ENCODE measurements at places on chromosomes 5 and 9.

DNA sequence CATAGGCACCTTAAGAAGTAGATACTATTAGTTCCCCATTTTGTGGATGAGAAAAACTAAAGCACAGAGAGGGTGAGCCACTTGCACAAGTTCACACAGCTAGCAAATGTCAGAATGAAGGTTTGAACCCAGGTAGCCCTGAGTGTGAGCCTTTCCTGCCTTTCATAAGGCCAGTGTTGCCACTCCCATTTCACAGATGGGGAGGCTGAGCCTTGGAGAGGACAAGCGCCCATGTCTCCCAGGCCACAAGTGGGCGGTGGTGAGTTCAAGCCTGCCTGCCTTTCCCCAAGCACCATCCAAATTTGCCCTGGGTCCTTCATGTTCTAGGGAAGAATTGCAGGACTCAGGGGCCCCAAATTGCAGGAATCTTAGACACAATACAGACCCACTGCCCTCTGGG is 50.6 kb downstream of the LHX2 start:
- DNase-seq, result no peak

- no peak for DNase-seq
These were observed 31.0 kb upstream of the FSTL4 start for GRCh38 chr5:133643365-133643764.

GRCh38 chr5:10310066-10310779 is 2.5 kb upstream of the CMBL start:
- no peak for DNase-seq

GRCh38 chr5:31886206-31886605 is 247.3 kb downstream of the PDZD2 start:
- no peak for DNase-seq

GRCh38 chr5:151153766-151154272 is 3.8 kb downstream of the ANXA6 start:
- DNase-seq, result no peak

- no peak for DNase-seq
These were observed 87.7 kb downstream of the GALNT10 start for GRCh38 chr5:154278186-154278585.

GRCh38 chr5:81517462-81517861 is 123.5 kb upstream of the ACOT12 start:
- DNase-seq, result no peak

GRCh38 chr5:126481243-126481642 is 58.0 kb downstream of the GRAMD2B start:
- no peak for DNase-seq

DNA sequence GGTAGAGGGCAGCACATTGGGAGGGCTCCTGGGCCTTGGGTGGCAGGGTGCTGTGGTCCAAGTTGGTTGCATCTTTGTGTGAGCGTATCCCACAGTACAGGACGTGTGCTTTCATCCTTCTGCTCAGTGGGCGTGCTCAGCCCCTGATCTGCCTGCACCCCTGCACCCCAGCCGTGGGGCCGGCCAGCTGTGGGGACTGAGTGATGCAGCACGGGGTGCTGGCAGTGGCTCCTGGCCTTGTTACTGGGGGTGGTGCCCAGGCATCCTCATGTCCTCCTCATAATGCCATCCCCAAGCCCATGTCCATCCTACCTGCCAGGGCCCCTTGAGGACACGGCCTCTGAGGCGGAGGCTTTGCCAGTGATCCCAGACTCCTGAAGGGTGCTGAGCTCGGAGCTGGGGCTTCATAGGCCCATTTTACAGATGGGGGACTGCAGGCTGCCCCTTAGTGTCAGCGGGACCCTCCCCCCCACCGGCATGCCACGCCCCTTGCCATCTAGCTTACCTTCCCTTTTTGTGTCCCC is 100.7 kb downstream of the PHF2 start:
- no peak for DNase-seq

- no peak for DNase-seq
These were observed 185.1 kb upstream of the ELAVL2 start for GRCh38 chr9:24011009-24011717.

DNA sequence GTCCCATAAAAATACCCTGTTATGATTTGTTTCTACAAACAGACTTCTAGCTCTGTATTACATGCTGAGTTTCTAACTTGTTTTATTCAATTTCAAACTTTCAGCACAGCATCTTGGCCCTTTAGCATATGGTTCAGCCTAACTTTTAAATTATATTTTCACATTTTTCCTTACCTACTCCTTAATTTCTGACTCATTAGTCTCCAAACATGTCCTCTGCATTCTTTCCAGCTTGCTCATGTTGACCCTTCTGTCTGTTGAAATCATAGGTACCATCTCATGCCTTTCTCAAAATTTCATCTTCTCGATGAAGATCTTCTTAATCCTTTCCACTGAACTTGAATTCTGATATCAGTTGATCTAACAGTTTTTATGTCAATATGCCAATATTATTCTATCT is 200.9 kb upstream of the RIOK2 start:
- no peak for DNase-seq

DNA sequence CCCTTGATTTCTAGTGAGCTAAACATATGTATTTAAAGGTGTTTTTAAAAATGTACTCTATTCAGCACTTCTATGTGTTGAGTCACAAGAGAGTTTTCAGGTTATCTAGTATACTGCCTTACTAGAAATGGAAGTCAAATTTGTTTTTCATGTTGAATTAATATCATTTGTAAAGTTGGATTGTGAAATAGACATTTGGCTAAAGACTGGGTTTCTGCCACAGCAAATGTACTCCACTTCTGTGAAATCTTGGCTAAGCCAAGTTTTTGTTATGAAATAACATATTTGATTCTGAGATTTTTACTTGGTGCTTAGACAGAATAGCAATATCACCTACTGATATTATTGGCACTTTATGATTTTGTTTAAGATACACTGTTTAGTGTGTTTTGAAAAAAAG is 106.0 kb downstream of the CWC27 start:
- DNase-seq, result no peak

Data from activated CD8-positive, alpha-beta memory T cell treated with anti-CD3 and anti-CD28 coated beads for 4 hours (primary cell).